Activated T-helper 1 cell treated with anti-CD3 and anti-CD28 coated beads, Interleukin-12 subunit alpha, Interleukin-12 subunit beta, Interleukin-2, Interleukin-4 antibody, amounts not matched to agents 30 ng/mL and 10 ng/mL and 1 ng/mL, durations not matched to agents 14 hours and 24 hours and 36 hours (primary cell): ENCODE measurements at places on chromosomes 5 and 9.

DNA sequence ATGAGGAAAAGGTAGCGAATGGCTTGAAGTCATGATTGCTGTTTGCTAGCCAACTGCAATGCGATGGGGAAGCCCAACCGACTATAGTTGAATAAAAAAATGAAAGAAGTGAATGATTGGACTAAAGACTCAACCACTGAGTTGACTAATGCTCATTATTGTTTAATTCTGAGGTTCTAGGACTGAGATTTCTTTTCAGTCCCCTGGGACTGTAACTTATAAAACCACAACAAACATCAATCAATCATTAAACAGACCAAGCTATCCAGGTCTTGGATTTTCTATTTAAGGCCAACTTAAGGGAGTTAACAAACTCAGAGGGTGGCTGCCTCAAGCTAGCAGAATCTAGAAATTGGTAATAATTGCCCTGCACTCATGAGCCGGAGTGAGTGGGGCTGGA is 154.2 kb downstream of the DOCK2 start:
- DNase-seq: no peak

DNA sequence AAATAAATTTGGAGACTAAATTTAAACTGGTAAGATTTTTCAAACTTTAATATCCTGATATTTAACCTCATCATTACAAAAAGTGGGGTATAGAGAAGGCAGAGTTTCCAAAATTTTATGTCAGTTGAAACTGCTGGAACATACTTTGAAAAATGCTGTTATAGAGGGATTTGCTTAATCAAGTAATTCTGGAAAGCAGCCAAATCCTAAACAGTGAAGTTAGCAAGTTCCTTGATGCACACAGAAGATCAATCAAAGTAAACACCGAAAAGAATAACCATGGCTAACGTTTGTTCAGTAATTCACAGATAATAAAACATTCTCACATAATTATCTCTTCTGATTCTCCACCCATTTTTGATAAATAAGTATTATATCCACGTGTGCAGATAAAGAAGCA is 8.1 kb upstream of the PRR16 start:
- DNase-seq: no peak

DNA sequence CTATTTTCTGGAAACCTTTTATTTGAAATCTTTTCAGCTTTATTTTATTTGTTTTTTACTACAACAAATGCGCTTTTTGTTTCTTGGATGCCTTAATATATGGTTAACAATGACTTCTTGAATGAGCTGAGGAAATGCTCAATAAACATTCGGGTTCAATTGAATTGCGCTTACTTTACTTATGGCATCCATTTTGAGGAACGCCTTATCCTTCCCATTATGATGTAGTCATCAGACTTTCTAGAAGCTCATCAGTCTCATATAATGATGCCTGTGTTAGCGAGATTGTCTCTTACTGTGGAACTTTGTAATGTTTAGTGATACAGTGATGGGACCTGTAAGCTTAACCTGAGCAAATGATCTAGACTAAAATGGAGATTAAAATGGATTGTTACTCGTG is 916 bp downstream of the SHLD3 start:
- no peak for DNase-seq

DNA sequence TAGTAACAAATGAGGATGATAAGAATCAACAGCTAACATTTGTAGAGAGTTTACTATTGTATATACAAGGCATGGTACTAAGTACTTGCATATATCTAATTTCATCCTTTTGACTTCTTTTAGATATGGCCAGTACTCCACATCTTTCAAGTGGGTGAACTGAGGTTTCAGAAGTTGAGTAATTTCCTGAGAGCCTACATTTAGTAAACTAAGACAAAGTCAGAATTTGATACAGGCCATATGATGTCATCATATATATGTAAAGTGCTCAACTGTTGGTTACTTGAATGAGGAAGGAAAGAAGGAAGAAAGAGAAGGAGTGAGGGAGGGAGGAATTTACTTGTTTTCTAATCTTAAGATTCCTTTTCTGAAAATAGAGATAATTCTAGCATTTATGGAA is 52.8 kb downstream of the GRIA1 start:
- no peak for DNase-seq

DNA sequence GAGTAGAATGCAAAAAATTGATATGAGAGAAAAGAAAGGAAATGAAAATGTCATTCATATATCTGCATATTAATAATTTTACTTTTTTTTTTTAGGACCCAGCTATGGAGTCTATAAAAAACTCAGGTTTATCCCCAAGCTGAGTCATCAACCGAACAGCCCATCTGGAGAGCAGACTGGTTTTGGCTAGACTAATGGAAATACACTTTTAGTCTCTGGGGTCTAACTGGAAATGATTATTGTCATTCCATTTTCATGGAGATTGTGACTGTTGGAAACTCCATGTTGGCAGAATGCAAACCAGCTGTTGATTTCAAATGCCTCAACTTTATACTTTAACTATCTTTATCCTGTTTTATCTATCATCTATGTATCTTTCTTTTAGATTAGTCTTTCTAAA is 28.7 kb downstream of the ANXA1 start:
- DNase-seq: no peak

DNA sequence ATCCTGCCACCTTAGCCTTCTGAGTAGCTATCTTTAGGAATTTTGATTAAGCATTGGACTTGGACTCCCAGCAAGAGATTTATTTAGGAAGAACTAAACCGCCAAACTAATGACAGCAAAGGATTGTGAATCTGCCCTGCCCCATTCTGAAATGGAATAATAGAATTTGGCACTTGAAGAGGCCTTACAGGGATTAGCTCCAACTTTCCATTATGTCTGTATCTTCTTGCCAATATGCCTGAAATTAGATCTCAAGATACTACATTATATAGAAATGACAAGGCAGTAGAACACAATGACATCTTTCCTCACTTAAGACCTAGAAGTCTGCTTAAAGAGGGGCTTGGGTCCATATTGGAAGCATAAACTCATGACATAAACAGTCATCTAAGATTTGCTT is 77.0 kb upstream of the DPYSL3 start:
- DNase-seq: no peak

DNA sequence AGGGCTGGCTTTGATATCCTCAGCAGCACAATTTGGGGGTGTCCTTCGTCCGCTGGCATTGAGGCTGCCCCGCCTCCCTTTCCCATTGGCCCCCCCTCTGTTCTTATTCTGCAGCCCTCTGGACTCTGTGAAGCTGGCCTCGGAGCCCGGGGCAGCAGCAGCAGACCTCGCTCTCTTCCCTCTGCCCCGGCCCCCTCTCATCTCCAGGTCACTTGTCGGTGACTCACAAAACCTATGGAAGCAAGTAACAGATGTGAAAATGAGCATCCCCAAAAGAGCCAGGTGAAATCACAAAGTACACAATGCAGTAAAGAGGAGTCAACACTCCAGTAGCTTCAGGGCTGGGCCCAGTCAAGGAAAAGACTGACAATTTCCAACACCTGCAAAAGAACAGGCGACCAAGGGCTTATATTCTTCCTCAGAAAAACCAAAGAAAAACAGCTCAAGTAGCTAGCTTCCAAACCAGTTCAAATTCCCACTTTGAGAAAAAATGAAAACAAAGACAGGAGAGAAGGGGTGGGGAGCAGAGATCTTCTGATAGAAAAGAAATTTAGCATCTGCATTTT is 97.5 kb downstream of the ZNF608 start:
- no peak for DNase-seq

- no peak for DNase-seq
These were observed 445.5 kb downstream of the MAN2A1 start for GRCh38 chr5:110134963-110135935.

- DNase-seq: peak; percentile 26
These were observed 2.8 kb upstream of the PLK2 start for GRCh38 chr5:58462623-58463230.

DNA sequence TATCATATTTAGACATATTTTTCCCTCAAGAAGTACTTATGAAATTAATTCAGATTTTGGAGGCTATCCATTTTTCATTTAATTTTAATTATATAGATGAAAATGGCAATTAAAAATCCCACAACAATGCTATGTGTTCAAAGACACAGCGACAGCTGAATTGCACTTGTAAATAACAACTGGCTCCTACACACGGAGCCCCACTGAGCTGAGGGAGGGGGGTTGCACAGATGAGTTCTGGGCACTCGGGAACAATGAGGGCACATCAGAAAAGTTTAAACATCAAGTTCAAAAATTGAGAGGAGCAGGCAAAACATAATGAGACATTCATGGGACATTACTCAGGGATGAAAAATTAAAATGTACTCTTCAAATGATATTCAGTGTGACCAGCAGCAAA is 104.9 kb downstream of the MARCHF3 start:
- no peak for DNase-seq

- DNase-seq: no peak
These were observed 28.2 kb downstream of the GABRP start for GRCh38 chr5:170811719-170812118.

DNA sequence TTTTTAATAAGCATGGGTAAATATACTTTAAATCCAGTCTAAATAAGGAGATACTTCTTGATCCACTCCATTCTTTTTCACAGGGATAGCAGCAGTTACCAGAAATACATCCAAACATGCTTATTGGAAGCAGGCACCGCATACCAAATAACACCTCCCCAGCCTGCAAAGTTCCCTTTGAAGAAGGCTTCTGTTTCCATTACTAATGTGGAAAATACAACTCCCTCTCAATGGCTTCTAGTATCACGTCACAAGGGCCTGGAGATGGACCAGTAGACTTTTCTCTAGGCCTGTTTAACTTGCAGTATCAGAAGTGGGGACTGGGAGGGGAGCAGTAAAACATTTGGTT is 20.8 kb downstream of the TMEM245 start:
- DNase-seq: no peak

DNA sequence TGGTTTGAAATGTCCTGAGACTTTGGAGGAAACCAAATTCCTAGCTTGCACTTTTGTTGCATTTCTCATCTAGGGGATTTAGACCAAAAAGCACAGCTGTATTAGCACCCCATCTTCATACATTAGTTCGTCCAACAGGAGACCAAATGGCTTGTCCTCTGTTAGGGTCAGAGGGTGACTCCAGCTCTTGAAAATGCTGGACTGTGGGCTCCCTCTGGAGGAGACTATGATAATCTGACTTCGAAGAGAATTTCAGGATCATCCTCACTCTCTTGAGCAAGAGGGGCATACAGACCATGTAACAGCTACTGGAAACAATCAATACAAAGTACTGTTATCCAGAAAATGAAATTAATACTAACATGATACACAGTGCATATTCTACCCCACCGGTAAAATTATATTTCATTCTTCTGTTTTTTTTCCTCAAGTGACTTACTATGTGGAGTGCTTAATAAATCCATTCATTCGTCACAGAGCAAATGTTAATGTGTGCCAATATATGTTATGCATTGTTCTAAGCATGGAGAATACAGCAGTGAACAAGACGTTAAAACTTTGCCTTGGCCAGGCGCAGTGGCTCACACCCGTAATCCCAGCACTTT is 63.7 kb upstream of the PPP2CA start:
- DNase-seq: peak; percentile 3

- DNase-seq: no peak
These were observed 1414.9 kb upstream of the NUDT12 start for GRCh38 chr5:104977529-104977928.

- no peak for DNase-seq
These were observed 2.1 kb downstream of the NADK2 start for GRCh38 chr5:36239370-36240293.

- DNase-seq: no peak
These were observed 115.9 kb downstream of the TARS1 start for GRCh38 chr5:33556330-33557328.

GRCh38 chr9:5931657-5932056 is 41.0 kb downstream of the MLANA start:
- no peak for DNase-seq

DNA sequence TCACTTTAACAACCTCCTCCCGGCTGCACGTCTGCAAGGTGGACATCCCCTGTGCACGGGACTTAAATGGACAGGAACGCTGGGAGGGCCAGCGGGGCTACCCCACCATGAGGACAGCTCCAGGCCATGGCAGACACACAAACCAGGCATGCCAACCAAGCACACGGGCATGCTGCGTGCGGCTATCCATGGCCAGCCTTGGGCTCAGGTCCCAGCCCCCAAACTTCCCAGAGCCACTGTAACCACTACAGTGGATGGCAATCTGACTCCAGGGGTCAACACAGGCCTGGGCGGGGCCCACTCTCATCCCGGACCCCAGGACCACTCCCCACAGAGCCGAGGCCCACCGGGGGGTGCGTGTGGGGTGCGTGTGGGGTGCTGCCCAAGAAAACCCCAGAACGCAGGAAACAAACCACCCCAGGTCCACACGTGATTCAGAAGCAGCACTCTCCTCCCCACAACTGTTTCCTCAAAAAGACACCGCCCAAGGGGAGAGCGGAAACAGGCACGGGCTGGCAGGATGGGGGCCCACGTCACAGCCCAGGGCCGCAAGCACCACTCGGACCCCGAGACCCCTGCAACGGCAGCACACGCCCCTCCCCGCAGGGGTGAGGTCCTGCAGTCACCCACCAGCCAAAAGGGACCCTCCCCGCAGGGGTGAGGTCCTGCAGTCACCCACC is 7.4 kb downstream of the SLC12A7 start:
- DNase-seq: peak; percentile 62

GRCh38 chr9:3477236-3477834 is 48.5 kb downstream of the RFX3 start:
- no peak for DNase-seq

- DNase-seq: no peak
These were observed 15.1 kb downstream of the RPS14 start for GRCh38 chr5:150434464-150434863.

DNA sequence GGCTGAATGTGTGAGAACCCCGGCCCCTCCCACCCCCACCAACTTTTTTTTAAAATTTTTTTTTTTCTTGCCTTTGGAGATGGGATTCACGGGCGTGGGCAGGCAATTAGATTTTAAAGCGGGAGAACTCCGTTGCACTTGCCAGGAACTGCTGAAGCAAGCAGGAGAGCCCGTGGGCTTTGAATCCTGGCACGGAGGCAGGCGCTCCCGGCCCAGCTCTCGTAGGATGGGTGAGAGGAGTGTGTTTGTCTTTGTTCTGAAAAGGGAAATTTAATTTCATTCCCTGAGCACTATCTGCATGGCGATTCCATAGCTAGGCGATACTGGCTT is 54.3 kb upstream of the BOD1 start:
- DNase-seq: no peak

GRCh38 chr5:123203105-123203800 is 114.2 kb downstream of the PRDM6 start:
- DNase-seq: no peak

DNA sequence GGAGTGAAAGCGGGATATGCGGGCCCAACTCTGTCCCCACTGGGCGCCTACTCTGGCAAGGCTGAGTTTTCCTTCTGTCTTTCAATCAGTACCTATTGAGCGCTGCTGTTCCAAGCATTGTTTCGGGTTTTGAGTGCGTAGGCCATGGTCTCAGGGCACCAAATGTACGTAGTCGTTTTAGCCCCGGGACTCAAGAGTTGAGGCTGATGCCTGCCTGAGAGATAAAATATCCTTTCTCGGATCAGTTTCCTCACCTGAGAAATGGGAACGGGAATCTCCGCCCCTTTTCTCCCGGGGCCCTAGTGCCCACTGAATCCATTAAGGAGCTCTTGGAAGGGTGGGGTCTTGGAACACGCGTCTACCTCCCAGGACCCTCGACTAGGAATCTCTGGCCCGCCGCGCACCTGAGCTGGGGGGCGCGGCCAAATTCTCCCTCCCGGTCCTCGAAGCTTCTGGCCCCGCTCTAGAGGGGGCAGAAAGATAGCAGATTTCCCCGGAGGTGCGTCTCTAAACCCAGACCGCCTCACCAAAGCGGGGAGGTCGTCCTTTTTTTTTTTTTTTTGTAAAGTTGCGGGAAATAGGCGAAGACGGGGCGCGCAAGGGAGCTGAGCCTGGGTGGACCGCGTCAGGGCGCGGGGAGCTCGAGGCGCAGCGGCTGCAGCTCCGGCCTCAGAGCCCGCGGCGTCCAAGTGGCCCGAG is 494 bp upstream of the CXXC5 start:
- no peak for DNase-seq

GRCh38 chr9:137406876-137407589 is 15.9 kb downstream of the EXD3 start:
- DNase-seq: peak; percentile 56
